ENCODE measurements at places on chromosomes 4 and X.
A peak's percentile ranks its signal among the peaks of the same experiment; 100 is the strongest.

DNA sequence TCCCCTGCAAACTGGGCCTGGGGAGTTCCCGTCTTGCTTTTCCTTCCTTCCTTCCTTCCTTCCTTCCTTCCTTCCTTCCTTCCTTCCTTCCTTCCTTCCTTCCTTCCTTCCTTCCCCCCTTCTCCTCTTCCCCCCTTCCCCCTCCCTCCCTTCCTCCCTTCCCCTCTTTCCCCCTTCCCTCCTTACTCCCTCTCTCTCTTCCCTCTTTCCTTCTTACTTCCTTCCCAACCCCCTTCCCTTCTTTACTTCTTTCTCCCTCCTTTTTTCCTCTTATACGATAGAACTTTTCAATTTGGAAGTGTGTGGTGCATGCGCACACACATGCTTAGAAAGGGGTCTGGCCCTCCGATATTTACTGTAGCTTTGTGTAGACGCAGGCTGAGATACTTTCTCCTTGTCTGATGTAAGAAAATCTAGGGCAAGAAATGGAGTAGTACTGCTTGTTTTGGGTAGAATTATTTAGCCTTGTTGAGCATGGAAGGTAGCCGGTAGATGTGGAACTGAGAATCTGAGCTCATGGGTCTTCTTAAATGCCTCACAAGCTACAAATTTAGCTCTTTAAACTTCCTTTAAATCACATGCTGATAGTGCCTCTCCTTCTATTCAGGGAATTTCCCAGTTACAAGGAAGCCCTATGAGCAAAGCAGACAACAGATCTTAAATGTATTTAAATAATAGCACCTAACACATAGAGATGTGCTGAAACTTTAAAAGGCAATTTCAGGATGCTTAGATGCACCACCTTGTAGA, 189.6 kb downstream of the GPAT3 start:
- no peak for DNase-seq

DNA sequence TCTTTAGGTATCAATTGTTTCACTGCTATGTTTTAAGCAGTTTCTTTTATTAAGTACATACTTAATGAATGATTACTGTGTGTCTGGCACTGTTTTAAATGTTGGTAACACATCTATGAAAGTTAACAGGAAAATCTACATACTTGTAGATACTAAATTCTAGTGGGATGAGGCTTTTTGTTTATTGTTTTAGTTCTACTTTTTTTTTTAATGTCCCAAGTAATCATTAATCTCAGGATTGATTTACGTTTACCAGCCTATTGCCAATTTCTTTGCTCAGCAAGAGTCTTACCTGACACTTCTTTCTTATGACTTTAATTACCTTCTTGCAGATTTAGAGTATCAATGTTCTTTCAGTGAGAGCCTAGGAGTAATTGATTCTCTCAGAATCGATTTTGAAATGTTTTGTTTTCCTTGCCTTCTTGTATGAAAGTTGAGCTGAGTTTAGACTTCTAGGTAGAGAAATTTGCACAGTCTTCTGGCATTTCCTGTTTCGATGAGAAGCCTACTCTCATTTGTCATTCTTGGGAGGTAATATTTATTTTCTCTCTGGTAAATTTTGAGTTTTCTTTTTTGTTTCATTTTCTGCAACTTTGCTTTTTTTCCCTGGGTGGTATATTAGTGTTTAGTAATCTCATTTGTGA, 235.2 kb upstream of the ANKRD50 start:
- DNase-seq, result no peak

GRCh38 chr4:22492987-22493386, 22.9 kb downstream of the ADGRA3 start:
- DNase-seq, result no peak

- DNase-seq, result no peak
Observed at GRCh38 chr4:120694973-120695372, 227.6 kb downstream of the PRDM5 start.

GRCh38 chr4:113899271-113900070, 80.0 kb downstream of the ARSJ start:
- DNase-seq, result no peak

GRCh38 chrX:112645774-112646173, 34.0 kb downstream of the LHFPL1 start:
- no peak for DNase-seq

DNA sequence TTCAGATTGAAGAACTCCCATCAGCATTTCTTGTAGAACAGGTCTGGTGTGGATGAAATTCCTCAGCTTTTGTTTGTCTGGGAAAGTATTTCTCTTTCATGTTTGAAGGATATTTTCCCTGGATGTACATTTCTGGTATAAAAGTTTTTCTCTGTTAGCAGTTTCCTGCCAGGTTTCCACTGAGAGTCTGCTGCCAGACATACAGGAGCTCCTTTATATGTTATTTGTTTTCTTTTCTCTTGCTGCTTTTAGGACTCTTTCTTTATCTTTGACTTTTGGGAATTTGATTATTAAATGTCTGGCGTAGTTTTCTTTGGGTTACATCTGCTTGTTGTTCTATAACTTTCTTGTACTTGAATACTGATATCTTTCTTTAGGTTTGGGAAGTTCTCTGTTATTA, 486.5 kb downstream of the ARAP2 start:
- DNase-seq, result no peak

DNA sequence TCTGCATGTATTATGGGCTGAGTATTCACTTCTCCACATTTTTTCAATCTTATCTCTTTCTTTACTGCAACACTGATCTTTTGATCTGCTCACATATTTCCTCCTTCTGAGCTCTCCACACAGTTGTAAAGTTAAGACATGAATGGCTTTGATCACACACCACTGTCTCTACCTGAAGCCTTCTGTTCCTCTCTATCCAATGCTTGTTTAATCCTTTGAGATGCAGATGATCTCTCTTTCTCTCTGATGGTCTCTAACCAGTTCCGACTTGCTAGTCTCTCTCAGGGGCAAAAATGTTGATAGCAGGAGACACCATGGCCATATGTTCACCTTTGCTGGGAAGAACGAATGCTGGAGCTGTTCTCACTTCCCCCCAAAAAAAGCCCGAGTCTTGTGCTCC, 162.4 kb downstream of the UNC5C start:
- DNase-seq, result no peak

GRCh38 chr4:47287735-47288134, 175.8 kb downstream of the COMMD8 start:
- DNase-seq, result peak; percentile 21

- no peak for DNase-seq
Observed at GRCh38 chr4:797066-797465, 28.9 kb downstream of the CPLX1 start.

- DNase-seq, result no peak
Observed at GRCh38 chr4:38818441-38818976, 13.9 kb upstream of the TLR1 start.

DNA sequence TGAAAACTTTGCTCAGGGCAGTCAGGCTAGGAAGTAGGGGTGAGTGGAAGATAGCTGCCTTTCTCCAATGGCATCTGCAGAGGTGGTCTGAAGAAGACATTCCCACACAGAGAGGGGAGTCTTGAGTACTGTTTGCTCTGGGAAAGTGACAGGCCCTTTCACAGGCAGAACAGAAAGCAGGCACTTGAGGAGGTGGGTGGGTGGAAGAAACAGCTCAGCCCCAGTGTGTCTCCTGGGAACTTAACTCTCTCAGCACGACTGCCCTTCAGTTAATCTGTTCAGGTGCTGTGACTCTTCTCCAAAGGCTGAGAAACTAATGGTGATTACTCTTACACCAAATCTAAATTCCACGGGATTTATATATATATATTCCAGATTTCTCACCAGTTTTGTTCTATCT, 28.3 kb downstream of the ENOPH1 start:
- no peak for DNase-seq

GRCh38 chrX:123860983-123861382, 1.1 kb downstream of the XIAP start:
- DNase-seq, result no peak

GRCh38 chrX:10358958-10359357, 202.2 kb downstream of the CLCN4 start:
- DNase-seq, result no peak

- DNase-seq, result no peak
Observed at GRCh38 chrX:43003204-43003565, 225.2 kb upstream of the PPP1R2C start.

GRCh38 chr4:126123611-126124325, 809.0 kb downstream of the FAT4 start:
- DNase-seq, result no peak

DNA sequence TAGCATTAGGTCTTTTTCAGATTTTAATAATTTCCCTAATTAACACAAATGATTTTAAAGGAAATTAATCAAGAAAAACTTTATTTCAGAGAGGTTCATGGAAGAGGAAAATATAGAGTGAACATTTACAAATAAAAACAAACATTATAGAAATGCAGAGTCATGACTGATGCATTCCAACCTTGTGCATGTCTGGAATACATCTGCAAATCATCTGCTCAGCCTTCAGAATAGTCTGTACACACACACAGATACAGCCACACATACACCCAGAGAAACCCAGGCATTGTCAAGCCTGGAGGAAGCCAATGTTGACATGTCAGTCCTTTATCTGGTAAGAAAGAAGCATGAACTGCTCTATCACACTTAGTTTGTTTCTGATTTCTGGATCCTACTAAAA, 61.3 kb upstream of the NFKB1 start:
- DNase-seq, result no peak

GRCh38 chrX:105610411-105610810, 211.9 kb upstream of the NRK start:
- DNase-seq, result no peak

GRCh38 chr4:123306769-123307168, 89.8 kb upstream of the SPRY1 start:
- no peak for DNase-seq

DNA sequence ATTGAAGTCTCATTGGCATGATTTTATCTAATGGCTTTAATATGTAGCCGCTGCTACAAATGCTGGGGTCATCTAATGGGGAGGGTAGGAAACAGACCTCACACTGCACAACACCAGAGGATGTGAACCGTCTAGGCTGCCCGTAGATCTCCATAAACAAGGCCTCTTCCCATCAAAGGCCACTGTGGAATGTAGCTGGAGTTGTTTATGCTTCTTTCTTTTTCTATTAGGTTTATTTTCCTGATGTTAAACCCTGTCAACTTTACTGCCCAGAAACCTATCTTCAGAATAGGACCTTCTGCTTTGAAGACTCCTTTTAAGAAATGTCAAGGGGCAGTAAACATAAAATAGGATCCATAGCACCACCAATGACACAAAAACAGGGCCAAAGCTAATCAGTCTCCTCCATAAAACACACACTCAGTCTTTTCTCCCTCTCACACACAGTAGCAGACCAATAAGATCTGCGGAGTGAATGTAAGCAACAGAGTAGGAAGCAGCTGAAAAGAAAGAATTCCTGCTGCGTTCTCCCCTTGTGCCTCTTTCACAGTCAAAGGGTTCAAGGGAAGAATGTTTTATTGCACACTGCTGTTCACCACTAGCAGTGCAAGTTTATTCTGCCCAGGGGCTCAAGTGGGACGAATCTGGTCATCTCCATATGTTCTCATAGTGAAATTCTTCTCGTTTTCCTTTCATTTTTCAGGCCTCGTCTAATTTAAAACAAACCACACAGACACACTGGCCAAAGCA, 72.2 kb downstream of the MAML3 start:
- DNase-seq, result no peak

- DNase-seq, result no peak
Observed at GRCh38 chrX:110142096-110142495, 139.2 kb downstream of the TMEM164 start.

- DNase-seq, result no peak
Observed at GRCh38 chrX:151889421-151889820, 23.3 kb upstream of the MAGEA4 start.

DNA sequence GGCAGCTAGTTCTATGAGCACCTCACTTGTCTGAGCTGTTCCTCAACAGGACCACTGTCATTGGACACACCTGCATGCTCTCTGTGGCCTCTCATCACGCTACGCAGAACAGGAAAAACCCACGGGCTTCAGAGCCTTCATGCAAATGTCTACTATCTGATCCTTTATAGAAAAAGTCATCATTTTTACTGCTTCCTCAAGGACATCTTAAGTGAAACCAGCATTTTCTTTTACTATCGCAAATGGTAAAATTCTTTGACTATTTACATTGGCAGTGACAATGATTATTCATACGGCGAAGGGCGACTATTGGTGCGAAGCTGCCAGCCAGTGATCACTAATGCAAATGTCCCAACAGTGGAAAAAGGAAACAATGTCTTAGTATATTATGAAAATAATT, 147.0 kb downstream of the AFAP1 start:
- DNase-seq, result no peak

GRCh38 chr4:46386570-46386969, 3.4 kb downstream of the GABRA2 start:
- DNase-seq, result no peak

DNA sequence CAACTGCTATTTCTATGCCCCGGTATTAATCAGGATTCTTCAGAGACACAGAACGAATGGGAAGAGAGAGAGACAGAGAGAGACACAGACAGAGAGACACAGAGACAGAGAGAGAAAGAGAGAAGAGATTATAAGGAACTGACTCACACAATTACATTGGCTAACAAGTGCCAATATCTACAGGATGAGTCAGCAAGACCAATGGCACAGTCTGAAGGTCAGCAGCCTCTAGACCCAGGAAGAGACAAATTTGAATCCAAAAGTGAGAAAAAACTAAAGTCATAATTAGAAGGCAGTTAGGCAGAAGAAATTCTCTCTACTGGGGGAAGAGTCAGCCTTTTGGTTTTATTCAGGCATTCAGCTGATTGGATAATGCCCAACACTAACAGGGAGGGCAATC, 187.3 kb downstream of the MAB21L2 start:
- DNase-seq, result peak; percentile 22

DNA sequence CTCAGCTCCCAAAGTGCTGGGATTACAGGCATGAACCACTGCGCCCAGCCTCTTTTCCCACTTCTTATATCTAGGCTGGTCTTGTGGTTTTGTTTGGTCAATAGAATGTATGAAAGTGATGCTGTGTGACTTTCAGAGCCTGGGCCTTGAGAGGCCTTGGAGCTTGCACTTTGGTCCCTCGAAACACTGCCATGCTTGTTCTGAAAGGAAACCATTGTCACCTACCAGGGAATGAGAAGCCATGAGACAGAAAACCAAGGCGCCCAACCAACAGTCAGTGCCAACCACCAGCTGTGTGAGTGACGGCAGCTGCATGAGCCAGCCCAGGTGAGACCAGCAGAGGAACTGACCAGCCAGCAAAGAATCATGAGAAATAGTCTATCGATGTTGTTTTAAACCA, 57.4 kb downstream of the SCD5 start:
- DNase-seq, result no peak

- peak; percentile 66 for DNase-seq
Observed at GRCh38 chr4:40719008-40719623, 30.6 kb upstream of the NSUN7 start.

- peak; percentile 74 for DNase-seq
Observed at GRCh38 chr4:2482693-2483092, 13.8 kb downstream of the RNF4 start.

- DNase-seq, result no peak
Observed at GRCh38 chrX:19063030-19063429, 59.2 kb downstream of the ADGRG2 start.

Measured in activated CD4-positive, alpha-beta T cell treated with anti-CD3 and anti-CD28 coated beads, Interleukin-2, Interleukin-4, amounts not matched to agents 100 ng/mL and 50 ng/mL, durations not matched to agents 16 hours and 8 hours (primary cell).